ENCODE measurements at places on chromosomes 1 and 21.
A peak's percentile ranks its signal among the peaks of the same experiment; 100 is the strongest.

GRCh38 chr1:29361686-29362085, 125.4 kb downstream of the PTPRU start:
- DNase-seq = no peak

DNA sequence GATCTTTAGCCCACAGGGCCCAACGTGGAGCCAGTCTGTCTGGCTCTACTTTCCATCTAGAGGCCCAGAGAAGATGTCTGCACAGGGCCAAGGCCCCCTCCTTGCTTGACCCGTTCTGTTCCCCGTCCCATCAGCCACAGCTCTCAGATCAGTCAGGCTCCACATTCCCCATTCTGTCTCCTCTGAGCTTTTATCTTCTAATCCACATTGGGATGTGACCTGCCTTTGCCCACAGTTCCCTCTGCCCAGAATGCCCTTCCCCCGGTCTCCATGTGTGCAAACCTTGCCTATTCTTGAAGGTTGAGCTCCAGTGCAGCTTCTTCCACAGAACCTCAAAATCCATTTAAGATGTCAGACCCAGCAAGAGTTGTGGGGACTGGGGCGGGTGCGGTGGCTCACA, 53.3 kb upstream of the WASF2 start:
- no peak for DNase-seq

DNA sequence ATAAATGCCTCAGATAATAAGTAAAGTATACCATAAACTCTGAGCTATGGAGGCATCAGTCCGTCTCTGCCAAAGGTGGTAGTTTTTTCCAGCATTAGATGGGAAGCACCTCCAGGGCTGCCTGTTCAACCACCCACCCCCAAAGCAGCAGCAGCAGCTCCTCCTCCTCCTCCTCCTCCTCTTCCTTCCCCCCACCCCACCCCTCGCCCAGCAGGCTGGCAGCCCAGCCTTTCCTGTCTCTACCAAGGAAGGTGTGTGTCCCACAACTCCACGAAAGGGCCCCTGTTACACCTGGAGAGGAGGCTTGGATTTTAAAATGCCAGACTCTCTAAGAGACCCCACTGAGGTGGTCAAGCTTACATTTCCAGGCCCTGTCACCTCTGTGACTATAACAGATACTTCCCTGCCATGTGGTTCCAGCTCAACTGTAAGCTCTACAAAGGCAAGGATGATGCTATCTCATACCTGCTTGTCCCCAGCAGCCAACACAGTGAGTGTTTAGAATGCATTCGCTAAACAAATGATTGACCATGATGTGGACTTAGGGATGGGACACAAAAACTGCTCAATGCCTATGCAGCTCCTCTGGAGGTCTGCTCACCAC, 76.7 kb downstream of the GFI1 start:
- DNase-seq = no peak

DNA sequence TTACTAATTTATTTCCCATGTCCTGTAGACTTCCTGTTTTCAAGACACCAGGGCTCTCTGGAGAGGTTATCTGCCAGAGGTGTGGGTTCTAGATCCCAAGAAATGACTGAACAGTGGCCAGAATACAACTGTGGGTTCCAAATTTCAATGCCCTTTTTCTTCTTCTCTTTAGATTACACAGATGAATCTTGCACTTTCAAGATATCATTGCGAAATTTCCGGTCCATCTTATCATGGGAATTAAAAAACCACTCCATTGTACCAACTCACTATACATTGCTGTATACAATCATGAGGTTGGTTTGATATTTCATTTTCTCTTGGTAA, 15.0 kb downstream of the IFNAR2 start:
- DNase-seq = no peak

- peak; percentile 36 for DNase-seq
Observed at GRCh38 chr1:179369751-179370341, 4.1 kb downstream of the AXDND1 start.

GRCh38 chr1:117209094-117209493, 1.6 kb downstream of the VTCN1 start:
- DNase-seq = no peak

GRCh38 chr1:199898654-199899053, 128.9 kb upstream of the NR5A2 start:
- no peak for DNase-seq

GRCh38 chr1:177343445-177343844, 172.7 kb downstream of the BRINP2 start:
- no peak for DNase-seq

DNA sequence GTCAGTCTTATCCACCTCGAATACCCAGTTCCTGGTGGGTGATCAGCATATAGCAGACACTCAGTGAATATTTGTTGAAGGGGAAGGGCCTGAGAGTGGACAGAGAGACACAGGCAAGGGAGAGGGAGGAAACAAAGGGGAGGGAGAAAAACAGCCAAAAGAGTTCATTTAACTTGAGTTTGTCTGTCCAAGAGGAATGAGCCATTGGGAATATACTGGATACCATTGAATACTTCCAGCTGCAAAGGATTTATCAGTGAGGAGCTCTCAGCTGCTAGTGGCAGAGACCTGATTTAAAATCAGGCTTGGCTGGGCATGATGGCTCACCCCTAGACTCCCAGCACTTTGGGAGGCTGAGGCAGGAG, 11.5 kb upstream of the BGLAP start:
- DNase-seq = no peak

- DNase-seq = no peak
Observed at GRCh38 chr1:88549536-88549935, 134.5 kb upstream of the PKN2 start.

DNA sequence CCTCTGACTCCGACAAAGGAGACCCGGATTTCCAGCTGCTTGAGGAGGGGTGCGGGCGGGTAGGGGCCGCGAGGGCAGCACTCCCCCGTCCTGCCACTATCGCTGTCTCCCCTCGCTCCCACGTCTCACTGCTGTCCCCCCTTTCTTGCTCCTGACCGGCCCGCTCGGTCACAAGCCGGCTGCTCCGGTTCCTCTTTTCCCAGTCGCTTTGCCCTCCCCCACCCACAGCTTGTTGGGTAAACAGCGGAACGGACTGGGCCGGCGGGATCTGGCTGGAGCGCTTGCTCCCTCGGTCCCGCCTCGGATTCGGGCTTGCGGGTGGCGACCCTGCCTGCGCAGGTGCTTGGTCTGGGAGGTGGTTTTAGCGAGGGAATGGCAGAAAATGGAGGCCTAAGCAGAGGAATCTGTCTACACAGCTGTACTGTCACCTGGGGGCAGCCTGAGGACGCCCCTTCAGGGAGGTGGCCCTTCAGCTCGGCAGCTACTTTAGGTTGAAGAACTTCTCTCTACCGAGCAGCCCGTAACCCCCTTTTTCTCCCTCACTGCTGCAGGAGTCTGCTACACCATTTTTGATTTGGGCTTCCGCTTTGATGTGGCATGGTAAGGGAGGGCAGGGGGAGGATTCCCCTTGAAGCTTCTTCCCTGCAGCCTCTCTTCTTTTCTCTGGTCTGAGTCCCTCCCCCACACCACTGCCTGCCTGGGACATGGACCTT, 645 bp downstream of the ATP6V0B start:
- DNase-seq = peak; percentile 75

DNA sequence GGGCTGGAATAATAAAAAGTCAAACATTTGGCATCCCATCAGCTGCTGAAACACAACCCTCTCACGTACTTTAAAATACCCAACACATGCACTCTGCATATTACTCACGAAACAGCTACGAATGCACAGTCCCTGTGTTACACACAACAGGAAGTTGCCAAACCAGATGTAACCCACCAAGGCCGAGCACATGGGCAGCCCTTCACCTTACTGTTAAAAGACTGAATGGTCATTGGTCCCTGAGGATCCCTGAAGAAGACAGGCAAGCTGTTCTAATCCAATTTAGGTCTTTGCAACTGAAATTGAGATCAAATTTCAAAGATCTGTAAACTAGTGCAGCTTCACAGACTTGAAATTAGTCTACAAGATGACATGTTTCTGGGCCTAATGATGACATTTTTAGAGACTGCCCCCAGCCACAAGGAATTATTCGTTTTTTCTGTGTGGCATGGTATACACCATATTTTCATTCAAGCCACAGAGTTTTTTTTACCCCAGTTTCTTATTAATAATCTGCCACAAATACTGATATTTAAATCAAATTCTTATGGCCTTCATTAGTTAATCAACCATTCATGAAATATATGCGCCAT, 25.6 kb upstream of the IER5 start:
- peak; percentile 43 for DNase-seq

GRCh38 chr1:17161137-17161740, 42.0 kb upstream of the PADI2 start:
- no peak for DNase-seq

DNA sequence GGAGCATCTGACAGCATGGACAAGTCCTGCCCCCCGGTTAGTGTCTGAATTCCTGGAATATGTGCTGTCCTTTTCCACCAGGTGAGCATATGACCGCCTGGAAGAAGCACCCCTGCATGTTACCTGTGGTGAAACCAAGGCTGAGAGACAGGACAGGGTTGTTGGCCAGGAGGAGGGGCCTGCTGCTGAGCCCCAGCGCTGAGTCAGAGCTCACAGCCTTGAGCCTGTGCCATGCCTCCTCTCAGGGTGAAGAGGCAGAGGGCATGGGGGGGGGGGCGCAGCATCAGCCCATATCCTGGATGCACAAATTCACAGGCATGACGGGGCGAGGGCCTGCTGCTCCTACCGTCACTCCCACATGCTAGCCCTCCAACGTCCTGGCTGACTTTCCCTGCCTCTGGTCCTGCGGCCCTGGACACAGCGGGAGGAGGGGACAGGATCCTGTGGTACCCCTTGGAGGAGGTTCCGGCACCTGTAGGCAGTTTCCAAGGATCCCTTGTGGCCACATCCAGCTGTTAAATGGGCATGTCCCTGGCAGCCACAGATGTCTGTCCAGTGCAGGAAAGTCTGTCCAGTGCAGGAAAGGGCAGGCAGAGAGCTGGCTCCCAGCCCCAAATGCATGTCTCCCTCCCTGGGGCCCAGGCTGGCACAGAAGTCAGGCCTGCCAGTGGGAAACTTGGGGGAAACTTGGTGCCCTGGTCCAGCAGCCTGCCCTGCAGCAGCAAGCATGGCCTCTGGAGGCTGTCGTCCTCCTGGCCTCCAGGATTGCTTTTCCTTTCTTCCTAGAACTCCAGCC, 23.9 kb downstream of the TTC34 start:
- peak; percentile 12 for DNase-seq

GRCh38 chr1:34587761-34588160, 167.1 kb upstream of the GJB5 start:
- DNase-seq = no peak

- DNase-seq = no peak
Observed at GRCh38 chr1:21736011-21736410, 46.9 kb downstream of the USP48 start.

DNA sequence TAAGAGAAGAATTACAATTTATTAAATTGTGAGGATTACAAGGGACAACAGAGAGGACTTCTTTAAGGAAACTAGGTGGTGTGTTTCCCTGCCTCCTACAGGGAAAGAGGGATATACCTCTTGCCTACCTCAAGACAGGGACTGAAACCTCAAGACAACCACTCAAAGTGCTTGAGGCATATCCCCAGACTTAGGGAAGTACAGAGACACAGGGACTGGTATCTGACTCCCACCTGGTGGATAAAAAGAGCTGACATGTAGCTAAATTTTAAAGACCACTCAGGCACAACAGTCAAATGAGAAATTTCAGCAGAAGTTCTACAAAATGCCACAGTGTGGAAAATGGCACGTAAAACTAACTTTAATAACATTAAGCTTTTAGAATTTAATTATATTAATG, 21.3 kb downstream of the DENND2C start:
- no peak for DNase-seq

DNA sequence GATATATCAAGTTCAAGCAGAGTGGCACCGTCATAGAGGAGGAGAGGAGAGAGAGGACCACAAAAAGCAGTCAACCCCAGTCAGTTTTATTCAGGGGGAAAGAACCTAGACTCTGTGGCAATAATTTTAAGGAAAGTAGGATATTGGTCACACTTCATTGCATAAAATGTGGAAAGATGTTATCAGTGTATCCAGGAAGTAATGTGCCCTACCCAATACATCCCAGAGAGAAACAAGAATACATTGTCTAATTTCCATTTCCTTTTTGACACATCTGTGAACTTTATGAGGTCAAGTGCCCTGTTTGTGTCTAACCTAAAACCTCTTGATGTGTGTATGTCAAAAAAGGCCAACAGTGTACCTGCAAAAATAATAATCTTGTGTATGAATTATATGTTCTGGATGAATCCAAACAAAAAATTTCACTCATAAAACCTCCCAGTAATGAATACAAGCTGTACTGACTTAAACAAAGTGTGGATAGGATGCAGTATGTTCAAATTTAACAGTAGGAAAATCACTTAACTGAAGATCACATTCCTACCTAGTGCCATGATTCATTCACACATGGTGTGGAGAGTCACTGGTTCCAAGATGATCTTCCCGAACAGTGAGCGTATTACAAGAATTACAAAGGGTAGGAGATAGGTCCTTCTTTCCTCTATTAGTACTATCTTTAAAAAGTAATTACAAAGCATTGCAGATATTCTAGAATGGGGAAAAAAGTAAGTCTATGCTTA, 712.1 kb upstream of the CXADR start:
- no peak for DNase-seq

DNA sequence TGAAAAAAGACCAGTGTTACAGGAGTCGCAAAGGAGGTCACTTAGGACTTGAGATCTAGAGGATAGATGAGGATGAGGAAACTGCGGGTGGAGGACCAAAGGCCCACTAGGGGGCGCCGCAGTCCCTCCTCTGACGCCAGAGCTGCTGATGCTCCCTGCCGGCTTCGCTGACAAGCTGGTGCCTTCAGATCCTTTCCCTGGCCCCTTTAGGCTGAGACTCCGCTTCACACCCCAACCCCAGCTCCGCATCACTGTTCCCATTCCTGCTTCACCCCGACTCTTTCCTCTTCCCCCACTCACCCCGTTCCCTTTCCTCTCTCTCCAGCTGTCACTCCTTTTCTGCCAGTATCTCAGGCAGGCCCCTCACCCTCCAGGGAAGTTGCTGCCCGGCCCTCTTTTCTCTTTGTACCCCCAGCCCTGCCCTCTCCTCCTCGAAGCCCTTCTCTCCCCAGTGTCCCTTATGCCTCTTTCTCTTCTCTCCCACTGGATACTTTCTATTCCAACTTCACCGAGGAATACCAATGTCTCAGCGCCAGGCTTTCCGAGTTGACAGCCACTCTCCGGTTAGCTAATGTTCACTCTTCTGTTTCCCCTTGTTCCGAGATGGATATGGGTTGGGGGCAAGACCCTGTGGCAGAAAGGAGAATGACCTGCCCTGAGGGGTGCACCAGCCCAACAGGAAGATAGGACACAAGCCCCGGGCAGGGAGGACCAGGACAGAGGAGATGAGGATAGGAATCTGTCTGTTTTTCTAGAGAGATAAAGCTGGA, 4.5 kb downstream of the KCNJ9 start:
- peak; percentile 85 for DNase-seq

DNA sequence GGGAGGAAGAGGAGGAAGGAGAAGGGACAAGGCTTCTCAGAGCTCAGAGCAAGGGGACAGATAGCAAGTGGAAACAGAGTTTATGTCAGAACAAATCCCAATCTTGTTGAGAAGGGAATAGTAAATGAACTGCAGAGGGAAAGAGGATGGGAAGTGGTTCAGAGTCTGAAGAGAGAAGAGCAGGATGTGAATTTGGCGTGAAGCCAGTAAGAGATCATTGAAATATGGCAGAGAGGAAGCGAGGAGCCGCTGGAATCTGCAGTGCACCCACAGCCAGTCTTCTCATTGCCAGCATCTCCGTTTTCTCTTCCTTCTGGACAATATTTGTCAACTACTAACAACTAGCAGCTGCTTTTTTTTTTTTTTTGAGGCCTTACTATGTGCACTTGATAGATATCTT, 19.1 kb downstream of the OLFML3 start:
- no peak for DNase-seq

All from activated naive CD4-positive, alpha-beta T cell treated with anti-CD3 and anti-CD28 coated beads, Interleukin-2, amount 10 ng/mL, durations not matched to agents 7 days and 5 days (primary cell).